ENCODE measurements at places on chromosomes 7 and 10.

- DNase-seq, result no peak
These were observed 68.7 kb downstream of the EGFR start for GRCh38 chr7:55087521-55087961.

GRCh38 chr7:21972397-21972784 lies 26.7 kb upstream of the CDCA7L start:
- DNase-seq, result no peak

DNA sequence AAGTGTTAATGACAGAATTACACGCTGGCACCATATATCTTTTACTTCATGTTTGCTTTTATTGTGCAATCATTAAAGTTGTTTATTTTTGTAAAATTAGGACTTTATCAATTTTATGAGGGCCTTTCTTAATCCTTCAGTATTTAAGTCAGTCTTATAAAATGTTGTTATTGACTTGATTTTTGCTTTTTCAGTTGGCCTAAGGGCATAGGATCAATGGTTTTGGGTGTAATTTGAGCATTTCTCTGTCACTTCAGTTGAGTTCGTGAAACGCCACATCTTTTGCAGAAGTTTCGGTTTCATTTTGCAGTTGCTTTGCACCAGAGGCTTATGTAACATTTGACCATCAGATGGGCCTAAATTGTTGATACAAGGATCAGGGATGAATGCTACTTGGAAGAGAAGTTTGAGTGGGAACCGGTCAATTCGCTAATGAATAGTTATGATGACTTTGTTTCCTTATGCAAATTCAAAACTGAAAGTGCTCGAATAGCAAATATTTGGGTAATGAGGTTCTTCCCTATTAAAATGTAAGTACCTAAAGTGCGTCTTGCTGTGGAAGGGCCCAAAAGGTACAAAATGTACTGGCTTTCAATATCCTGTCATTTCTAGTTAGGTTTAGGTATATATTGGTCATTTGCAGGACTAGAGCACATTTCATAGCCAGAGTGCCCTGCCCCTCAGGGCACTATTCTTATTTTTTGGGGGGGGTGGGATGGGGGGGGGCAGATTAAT lies 340.9 kb downstream of the LRMDA start:
- DNase-seq, result no peak

GRCh38 chr7:100407285-100408180 lies 21.0 kb downstream of the ZCWPW1 start:
- no peak for DNase-seq

DNA sequence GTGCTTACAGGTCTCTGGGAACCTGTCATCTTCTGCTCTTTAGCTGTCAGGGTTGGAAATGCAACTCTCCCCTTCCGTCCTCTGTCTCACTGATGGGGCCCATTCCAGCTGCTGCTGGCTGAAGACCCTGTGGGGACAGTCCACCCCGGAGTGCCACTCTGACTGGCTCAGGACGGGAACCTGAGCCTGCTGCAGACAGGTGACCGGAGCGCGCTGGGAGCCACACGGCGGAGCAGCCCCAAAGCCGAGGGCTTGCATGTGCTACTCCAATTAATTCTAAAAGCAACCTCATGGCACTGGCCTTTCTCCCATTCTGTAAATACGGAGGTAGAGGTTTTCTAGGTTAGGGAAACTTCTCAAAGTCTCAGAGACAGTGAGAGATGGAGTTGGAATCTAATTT lies 223.5 kb upstream of the PITRM1 start:
- DNase-seq, result no peak

- DNase-seq, result no peak
These were observed 2.2 kb upstream of the ADIRF start for GRCh38 chr10:86965986-86966654.

DNA sequence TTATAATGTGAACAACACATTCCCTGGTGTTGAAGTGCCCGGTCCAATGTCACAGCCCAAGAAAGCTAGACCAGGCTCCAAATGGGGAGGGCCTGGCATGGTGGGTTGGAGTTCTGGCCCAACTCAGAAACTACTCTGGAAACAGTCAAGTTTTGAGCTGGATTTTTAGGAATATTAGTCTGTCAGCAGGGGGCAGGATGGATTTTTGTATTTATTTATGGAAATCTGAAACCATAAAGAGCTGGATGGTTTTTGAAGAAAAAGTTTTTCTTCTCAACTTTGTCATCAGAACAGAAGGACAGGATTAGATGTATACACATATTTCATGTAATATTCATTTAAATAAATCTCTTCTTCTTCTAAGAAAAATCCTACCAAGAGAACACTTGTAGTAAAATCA lies 97.5 kb downstream of the POU6F2 start:
- no peak for DNase-seq

- no peak for DNase-seq
These were observed 24.1 kb downstream of the GRIFIN start for GRCh38 chr7:2452074-2452507.

DNA sequence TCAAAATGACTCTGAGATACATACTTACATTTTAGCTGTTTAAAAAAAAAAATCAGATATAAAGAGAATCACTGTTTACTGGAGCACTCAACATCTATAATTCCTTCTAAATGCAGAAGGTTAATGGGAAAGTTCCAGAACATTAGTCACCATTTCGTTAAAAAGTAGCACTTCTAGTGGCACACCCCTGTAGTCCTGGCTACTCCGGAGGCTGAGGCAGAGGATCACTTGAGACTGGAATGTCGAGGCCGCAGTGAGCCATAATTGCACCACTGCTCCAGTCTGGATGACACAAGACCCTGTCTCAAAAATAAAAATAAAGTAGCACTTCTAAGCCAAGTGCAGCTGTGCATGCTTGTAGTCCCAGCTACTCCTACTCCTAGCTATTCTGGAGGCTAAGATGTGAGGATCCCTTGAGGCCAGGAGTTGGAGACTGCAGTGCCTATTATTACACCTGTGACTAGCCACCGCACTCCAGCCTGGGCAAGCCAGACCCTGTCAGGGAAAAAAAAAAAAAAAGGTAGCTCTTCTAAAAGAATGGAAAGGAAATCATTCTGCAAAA lies 2.2 kb downstream of the FGFBP3 start:
- no peak for DNase-seq

- no peak for DNase-seq
These were observed 69.5 kb downstream of the STEAP1B start for GRCh38 chr7:22430457-22430856.

DNA sequence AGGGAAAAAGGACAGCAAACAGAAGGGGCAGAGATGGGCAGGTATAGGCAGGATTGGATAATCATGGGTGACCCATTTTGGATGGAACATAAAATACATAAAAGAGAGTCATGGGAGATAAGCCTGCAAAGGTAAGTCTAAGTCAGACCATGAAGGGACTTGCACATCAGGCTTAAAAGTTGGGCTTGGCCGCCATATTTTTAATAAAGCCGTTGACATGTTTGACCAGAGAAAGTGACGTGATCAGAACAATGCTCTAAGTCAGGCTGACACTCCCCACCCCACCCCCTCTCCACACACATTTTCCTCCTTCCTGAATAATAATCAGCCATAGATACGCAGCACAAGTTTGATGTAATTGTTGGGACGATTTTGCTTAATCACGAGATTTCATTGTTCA lies 54.0 kb downstream of the MRPL32 start:
- DNase-seq, result no peak

- no peak for DNase-seq
These were observed 9.3 kb downstream of the SMO start for GRCh38 chr7:129197771-129198170.

- no peak for DNase-seq
These were observed 214.1 kb downstream of the ADK start for GRCh38 chr10:74365109-74365508.

- no peak for DNase-seq
These were observed 15.6 kb upstream of the CHST3 start for GRCh38 chr10:71948496-71949067.

GRCh38 chr7:68537051-68537773 lies 1061.1 kb upstream of the AUTS2 start:
- DNase-seq, result no peak

- DNase-seq, result no peak
These were observed 73.3 kb downstream of the NRCAM start for GRCh38 chr7:108382932-108383331.

DNA sequence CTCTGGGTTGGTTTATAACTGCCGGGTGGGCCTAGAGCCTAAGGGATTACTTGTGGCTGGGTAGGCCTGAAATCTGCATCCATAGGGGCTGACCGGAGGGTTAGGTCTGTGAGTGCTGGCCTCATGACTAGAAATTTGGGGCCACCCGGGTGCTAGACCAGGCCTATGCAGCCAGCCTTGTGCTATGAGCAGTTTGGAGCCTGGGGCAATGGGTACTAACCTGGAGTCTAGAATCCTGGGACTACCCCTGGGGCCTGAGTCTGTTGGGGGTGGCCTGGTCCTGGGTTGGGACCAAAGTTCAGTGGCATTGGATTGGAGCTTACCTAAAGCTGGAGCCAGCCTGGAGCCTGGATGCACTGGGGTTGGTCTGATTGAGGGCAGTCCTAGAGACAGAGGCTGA lies 995.2 kb downstream of the ANKRD7 start:
- DNase-seq, result no peak

DNA sequence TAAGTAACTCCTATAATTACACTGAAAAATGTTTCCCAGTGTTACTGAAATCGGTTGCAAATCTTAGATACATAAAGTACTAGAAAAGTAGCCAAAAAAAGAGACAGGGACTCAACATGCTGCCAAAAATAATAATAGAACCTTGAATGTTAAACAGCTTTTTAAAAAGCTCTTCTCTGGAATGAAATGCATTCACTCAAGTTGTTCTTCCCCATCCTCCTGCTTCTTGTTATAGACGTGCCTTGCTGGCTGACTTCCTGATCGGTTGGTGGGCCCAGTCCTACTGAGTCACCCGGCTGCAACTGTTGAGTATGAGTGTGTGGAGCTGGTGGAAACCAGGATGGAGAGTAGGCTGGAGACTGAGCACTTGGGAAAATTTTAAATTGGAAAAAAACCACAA lies 30.6 kb upstream of the RAPGEF5 start:
- no peak for DNase-seq

DNA sequence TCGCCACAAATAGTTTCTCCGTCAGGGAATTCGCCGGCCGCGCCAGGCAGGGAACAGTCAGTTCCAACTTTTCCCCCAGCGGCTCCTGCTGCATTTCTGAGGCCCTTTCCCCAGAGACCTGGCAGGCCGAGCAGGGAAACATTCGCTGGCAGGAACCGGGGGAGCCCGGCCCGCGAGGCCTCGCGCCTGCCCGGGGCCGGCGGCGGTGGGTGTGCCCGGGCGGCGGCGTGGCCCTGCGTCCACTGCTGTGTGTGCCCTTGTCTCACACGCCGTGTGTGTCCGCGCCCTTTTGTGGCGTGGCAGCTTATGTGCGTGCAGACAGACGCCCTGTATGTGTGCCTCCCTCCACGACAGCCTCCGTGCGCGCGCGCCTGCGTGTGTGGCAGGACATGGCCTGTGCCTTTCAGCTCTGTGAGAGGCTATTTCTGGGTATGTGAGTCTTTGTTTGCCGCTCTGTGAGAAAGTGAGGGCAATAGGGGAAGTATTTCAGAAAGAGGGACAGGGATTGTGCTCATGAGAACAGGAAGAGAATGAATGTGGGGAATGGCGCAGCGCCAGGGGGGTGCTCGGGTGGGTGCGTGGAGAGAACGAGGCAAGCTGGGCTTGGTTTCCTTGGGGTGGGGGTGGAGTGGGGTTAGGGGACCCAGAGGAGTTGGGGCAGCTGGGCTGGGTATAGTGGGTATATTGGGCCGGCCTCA lies 689 bp upstream of the SMARCD3 start:
- no peak for DNase-seq

DNA sequence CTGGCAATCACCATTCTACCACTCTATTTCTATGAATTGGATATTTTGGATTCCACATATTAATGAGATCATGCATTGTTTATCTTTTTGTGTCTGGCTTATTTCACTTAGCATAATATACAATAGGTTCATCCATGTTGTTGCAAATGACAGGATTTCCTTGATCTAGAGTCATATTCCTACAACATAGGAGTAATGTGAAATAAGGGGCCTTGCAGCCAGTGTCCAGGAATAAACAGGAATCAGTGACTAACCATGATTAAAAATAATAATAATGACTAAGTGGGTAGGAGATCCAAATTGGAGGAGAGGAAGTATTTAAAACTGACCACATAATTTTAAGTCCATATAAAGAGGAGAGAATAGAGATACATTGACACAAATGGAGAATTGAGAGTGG lies 49.9 kb downstream of the SCIN start:
- DNase-seq, result no peak

DNA sequence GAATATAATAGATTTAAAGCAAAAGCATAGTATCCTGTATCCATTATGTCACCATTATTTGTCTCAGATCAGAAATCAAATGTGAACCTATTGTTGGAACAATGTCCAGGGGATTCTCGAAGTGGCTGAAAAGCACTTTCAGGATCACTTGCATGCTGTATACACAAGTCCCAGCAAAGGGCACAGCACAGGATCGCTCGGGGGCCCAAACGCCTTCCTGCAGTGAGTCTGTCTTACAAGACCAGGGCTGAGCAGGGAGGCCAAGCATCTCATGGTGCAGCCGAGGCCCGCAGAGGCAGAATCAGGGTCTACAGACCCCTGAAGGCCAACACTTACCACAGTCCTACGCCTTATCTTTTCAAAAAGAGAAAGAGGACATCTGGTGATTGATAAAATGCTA lies 92.3 kb downstream of the TNS3 start:
- DNase-seq, result no peak

DNA sequence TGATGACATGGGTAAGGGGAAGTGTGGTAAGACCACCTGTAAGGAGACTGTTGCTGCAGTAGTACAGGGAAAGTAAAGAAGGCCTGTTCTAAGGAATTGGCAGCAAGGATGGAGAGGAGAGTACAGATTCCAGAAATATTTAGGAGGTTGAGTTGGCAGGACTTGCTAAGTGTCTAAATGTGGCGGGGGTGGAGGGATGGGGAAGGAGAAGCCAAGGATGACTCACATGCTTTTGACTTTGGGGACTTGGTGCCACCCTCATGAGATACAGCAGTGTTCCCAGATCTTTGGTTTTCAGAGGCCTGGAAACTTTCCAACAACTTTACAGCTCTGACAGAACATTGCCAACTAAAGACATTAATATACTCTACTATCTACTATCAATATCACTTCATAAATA lies 45.4 kb downstream of the CDK6 start:
- no peak for DNase-seq
